GM12864 (cell line): ENCODE measurements at places on chromosomes 5 and 9.

DNA sequence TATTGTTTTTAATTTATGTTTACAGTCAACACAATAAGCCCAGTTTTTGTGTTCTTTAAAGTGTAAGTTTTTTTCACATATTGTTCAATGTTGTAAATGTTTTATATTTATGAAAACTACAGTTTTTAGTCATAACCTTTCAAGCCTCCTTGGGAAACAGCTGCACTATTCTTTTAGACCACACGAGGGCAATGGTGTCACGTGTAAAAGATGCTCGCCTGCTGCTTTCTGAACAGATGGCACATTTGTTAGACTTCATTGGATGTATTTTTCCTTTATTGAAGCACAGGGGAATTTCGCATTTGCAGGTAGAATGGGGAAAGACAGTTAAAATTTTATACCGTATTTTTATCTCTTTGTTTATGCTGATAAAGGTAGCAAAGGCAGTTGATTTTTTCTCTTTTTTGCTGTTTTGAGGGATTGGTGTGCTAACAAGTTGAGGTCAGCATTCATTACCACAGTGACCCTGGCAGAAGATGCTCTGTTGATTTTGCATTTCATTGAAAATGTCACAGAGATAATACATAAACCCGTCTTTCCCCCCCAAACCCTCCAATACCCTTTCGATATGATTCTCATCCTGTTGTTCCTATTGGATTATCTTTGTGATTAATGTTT, 59.0 kb downstream of the MAT2B start:
- DNase-seq = peak; percentile 12

DNA sequence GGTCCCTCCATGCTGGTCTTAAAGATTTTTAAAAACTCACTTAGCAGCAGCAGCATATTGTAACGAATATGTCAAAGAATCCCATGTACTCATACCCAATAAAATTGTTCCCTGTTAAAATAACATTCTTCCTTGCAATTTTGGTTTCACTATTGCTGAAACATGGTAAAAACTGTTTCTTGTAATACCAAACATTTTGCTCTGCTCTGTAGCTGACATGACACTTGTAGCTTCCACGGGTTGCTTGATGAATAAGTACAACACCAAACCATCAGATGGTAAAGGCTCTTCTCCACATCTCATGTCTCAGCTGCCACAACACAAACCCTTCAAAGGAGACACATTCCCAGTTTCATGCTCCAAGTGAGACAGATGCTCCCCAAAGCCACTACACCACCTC, 180.7 kb upstream of the PTGER4 start:
- DNase-seq = no peak

DNA sequence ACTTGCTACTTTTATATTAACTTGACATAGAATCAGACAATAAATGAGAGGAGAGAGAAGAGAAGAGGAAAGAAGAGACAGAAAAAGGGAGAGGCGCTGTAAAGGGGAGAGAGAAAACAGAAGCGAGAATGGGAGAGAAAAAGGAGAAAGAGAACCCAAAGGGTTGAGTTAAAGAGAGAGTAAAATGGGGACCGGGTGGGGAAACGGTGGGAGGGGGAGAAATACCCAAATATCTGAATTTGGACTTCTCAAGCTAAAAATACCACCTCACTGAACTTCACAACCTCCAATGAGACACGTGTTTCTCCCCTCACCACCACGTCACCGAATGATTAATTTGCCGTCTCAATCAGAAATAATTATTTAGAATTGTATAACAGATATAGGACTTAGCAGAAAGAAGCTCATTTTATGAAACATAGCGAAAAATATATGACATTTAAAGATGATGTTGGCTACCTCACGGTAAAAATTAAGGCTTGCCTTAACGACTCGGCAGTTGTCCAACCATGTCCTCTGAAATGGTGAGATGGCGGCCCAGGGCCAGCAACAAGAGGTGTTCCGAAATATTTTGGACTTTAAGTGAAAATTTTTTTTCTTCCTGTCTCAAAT, 204.1 kb downstream of the MEF2C start:
- no peak for DNase-seq

- no peak for DNase-seq
These were observed 37.1 kb downstream of the CPLANE1 start for GRCh38 chr5:37212096-37212495.

GRCh38 chr5:130571076-130571475, 594.0 kb downstream of the HINT1 start:
- no peak for DNase-seq

DNA sequence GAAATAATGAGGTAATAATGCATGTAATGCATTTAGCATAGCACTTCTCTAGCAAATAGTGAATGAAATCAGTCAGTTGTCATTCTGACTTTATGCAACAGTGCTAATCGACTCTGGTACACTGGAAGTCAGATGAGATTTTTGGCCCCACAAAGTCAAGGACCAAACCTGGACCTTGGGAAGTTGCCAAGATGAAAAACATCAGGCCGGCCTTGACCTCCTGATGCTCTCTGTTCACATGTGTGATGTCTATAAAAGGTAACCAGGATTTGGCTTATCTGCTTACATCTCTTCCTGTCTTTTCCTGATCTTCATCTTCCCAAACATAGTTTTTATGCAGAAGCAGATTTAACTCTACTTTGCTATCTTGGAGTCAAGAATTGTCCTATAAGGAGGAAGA, 39.5 kb downstream of the SLC22A5 start:
- no peak for DNase-seq

DNA sequence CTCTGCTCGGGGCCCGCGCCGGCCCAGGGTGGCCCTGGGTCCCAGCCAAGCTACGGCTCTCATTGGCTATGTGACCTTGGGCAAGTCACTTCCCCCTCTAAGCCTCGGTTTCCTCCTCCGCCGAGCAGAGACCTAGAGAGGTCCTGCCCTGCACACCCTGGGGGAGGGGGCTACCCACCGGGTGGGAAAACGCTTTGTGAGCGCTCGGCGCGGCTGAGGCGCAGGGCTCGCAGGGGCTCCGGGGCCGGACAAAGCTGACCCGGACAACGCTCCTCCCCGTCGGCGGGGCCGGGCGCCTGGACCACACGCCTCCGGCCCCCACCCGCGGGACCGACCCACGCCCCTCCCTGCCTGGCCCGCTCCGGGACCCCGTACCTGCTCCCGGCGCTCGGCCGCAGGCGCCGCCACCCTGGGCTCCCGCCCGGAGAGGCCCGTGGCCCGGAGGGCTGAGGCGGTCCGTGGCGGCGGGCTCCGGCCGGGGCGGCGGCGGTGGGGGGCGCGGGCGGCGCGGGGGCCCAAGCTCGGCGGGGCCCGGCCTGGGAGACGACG, 85.7 kb upstream of the MELK start:
- DNase-seq = no peak

DNA sequence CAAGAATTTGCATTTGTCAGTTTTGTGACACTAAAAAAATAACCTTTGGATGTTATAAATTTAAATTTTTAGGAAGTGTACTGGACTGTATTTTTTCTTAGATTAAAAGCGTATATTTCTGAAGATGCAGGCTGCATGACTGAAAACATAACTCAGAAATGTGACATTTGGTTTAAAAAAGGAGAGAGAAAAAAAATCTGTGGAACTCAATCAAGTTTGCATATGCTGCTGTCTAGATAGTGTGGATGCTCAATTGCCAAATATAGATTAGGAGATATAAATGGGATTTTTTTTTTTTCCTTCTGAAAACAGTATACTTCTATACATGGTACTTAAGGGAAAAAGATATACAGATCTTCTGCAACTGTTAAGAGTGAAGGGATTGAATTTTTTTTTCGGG, 402.3 kb downstream of the TAF11L14 start:
- DNase-seq = no peak

- DNase-seq = no peak
These were observed 800.5 kb downstream of the BRINP1 start for GRCh38 chr9:118568704-118569103.

GRCh38 chr9:27042476-27042875, 37.0 kb upstream of the LRRC19 start:
- no peak for DNase-seq

DNA sequence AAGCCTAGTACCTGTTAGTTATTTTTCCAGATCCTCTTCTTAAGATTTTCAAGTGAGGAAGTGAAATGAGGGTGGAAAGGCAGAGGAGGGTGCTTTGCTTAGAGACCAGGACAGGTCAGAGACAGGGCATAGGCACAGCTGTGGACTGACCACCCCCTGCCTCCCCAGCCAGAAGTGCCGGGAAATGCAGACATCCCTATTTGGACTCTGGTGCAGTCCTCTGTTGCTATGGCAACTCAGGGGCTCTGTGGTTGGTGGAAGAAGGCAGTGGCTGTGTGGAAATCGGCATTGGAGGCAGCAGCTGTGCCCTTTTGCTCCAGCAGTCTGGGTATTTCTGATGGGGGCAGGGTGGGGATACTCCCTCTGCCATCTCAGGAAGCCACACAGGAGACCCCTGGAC, 43.3 kb upstream of the NDFIP1 start:
- no peak for DNase-seq

- no peak for DNase-seq
These were observed 20.5 kb downstream of the SELENOP start for GRCh38 chr5:42791151-42791550.

DNA sequence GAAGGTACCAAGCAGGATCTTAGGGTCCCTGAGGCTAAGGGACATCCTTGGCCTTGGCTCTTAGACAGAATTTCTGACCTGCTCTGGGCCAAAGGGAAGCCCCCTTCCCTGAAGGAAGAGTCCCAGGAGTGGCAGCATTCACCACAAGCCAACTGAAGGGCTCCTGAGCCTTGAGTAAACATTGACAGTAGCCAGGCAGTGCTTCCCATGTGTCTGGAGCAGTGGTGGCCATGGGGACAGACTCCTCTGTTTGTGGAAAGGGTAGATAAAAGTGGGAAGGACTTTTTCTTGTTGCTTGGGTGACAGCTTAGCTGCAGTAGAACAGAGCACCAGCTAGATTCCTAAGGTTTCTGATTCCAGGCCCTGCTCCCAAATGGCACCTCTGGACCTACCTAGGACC, 61.4 kb upstream of the VLDLR start:
- DNase-seq = no peak

- no peak for DNase-seq
These were observed 115.8 kb downstream of the COL5A1 start for GRCh38 chr9:134757216-134757975.

GRCh38 chr5:73692166-73692640, 66.2 kb downstream of the ARHGEF28 start:
- DNase-seq = no peak

GRCh38 chr9:16417161-16417560, 453.3 kb downstream of the BNC2 start:
- DNase-seq = no peak

DNA sequence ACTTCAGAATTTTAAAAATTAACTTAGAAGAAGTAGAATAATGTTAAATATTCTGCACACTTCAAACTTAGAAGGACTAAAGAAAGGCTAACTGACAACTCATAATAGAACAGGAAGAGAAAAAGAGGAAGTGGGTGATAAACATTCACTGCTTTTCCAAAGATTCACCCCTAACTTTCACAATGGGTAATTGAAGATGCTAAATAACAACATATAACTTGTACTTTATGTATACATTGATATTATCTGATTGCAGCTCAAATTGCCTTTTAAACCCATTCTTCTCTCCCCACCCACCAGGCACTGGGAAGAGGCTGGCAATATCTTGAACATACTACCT, 376.6 kb downstream of the EFNA5 start:
- no peak for DNase-seq
